Mucosa of descending colon (tissue), 3 donors: ENCODE measurements at places on chromosomes 12 and 14.

DNA sequence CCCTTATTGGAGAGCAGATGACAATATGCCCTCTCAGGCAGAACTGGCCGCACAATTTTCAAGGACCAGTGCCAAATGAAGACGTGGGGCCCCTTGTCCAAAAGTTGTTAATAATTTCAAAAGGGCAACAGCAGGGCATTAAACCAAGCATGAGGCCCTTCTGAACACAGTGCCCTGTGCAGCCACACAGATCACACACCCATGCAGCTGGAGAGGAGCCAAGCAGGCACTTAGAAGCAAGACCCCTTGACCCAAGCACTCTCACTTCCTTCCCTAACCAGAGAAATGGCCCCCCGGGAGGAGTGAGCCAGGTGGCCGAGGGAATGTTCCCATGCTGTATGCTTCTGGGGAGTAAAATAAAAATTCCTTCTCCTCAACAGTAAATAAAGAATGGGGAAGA is 114.0 kb upstream of the TMPO start:
- DNase-seq: no peak

DNA sequence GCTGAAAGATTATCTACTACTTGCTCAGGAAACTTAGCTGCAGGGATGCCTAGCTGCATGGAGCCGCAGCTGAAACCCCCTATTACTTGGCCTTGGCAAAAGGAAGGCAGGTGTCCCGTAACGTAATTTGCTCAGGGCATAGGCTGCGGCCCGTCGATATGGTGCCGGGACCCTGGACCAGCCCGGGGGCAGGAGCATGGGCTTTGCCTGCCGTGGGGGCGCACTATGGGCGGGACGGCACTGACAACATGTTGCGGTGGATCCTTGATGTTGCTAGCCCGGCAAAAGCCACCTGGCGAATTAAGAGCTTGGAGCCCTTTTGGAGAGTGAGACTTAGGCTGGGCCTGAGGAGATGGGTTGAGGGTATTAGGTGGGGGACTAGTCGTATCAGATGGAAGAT is 1551.2 kb downstream of the AACS start:
- no peak for DNase-seq

DNA sequence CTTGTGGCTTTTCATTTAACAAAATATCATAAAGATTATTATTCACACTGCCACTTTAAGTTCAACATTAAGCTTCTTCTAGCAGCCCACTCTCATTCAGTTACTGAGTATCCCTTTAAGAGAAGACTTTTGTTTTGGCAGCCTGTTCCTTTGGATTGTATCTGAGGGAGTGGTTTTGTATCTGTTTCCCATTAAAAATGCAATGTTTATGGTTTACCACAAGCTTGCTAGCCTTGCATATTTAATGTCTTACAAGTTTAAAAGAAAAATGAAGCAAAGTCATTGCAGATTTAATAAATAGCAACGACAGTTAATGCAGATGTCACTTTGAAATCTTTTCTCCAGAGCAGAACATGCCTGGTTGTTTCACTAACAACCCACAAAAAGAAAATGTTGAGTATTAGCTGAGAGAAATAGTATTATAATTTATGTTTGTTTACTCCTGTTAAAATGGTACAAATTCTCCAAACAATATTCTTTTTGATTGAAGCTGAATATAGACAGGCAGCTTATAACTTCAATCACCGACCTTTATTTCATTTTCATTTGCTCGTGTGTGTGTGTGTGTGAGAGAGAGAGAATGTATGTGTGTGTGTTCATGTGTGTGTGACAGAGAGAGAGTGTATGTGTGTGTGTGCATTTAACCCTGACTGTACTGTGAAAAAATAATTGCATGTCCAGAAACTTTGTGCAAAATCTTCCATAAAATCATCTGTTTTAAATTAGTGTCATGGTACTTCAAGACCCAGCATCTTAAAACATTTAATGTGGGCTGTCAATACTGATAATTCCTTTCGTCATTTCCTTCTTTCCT is 1.8 kb downstream of the DCN start:
- no peak for DNase-seq

- DNase-seq: no peak
Observed at GRCh38 chr12:4806439-4807115, 86.4 kb downstream of the GALNT8 start.

DNA sequence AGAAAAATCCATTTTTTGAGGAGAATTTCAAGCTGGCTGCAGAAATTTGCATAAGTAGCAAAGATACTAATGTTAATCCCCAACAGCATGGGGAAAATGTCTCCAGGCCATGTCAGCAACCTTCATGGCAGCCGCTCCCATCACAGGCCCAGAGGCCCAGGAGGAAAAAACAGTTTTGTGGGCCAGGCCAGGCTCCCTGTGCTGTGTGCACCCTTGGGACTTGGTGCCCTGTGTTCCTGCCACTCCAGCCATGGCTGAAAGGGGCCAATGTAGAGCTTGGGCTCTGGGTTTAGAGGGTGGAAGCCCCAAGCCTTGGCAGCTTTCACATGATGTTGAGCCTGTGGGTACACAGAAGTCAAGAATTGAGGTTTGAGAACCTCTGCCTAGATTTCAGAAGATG is 76.3 kb downstream of the MGAT4C start:
- no peak for DNase-seq

GRCh38 chr14:80164991-80165721 is 46.1 kb downstream of the DIO2 start:
- DNase-seq: no peak

DNA sequence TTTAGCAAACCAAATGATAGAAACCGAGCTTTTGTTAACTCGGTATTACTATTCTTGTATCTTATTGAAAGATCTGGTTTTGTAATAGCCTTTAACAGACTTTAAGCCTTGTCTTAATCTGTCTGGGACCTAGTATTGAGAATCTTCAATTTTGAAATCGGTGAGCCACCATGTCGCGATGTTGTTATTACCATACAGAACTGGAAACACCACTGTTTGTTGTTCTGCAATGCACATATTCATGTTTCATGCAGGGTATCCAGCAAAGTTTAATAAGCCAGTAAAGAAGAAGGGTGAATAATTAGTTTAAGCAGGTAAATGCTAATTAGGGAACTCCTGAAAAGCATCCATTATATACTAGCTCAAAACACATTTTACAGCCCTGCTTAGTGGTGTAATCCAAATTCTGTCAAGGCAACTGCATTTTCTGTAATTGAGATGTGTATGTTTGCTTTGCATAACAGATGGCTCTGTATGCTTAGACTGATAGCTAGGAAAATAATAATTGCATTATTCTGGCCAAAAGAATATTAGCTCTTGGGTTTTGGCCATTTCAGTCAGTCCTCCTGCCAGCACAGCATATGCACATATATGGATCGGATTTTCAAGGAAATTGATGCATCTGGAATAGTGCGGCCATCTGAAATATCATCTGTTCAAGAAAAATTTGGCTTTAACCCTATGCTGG is 389.2 kb downstream of the EGLN3 start:
- DNase-seq: no peak

GRCh38 chr12:100964028-100964427 is 169.5 kb downstream of the ANO4 start:
- DNase-seq: no peak

GRCh38 chr12:25197608-25198007 is 2.6 kb downstream of the ETFRF1 start:
- no peak for DNase-seq

- DNase-seq: no peak
Observed at GRCh38 chr12:62194031-62194430, 66.2 kb upstream of the USP15 start.

- DNase-seq: no peak
Observed at GRCh38 chr12:71954861-71955260, 16.2 kb downstream of the TPH2 start.

- no peak for DNase-seq
Observed at GRCh38 chr14:102280376-102280962, 24.5 kb downstream of the MOK start.

DNA sequence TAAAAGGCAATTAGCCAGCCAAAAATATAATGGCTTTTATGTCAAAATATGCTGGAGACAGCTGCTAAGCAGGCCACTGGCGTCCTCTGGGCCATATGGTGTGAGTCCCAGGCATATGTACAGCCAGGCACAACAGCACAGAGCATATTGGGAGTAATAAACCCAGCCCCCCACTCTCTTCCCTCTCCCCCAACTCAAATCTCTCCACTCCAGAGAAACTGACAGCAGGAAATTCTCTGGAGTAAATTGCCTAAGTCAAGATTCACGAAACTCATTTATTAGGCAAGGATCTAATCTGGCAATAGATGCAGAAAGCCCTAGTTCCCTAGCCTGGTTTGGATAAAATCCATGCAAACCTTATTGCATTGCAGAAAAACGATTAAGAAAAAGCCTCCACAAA is 147.9 kb upstream of the SEL1L start:
- no peak for DNase-seq

- DNase-seq: no peak
Observed at GRCh38 chr12:1811281-1811947, 9.0 kb upstream of the LRTM2 start.

- no peak for DNase-seq
Observed at GRCh38 chr12:70560671-70561070, 76.6 kb downstream of the PTPRB start.

- no peak for DNase-seq
Observed at GRCh38 chr14:50434528-50434927, 37.8 kb upstream of the CDKL1 start.

DNA sequence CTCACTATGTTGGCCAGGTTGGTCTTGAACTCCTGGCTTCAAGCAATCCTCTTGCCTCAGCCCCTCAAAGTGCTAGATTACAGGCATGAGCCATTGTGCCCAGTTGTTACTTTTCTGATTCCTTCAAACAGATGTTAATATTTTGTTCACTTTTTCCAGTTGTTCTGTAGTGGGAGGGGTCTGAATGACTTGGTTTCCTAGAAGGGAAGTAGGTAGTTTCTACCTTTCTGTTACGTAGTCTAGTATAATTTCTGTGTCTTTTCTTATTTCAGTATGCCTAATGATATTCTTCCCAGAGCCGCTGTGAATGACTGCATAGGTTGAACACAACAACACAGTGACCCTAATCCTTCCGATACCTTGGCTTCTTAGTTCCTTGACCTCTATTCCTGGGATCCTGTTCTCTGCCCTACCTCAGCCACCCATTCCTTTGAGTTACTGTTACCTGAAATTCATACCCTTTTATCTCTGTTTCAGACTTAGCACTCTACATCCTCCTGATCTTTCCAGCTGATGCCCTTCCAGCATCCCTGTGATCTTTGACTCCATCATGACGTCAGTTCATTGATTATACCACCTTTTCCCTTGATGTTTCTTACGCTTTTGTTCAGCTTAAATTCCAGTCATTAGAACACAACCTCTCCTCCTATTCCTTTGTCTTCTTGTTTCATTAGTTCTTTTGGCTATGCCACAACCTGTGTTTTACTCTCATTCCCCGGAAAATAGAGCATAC is 33.3 kb downstream of the RCOR1 start:
- DNase-seq: no peak

- peak; percentile 19 for DNase-seq
Observed at GRCh38 chr14:91714805-91715204, 17.1 kb downstream of the CATSPERB start.

- DNase-seq: no peak
Observed at GRCh38 chr12:64225626-64226025, 3.5 kb upstream of the KICS2 start.
